ENCODE measurements at places on chromosomes 1 and 21.

- no peak for DNase-seq
These were observed 19.8 kb downstream of the AVPR1B start for GRCh38 chr1:206097381-206097780.

GRCh38 chr1:36224537-36225282, 467 bp downstream of the THRAP3 start:
- DNase-seq = peak; percentile 23

- no peak for DNase-seq
These were observed 55.9 kb upstream of the PAX7 start for GRCh38 chr1:18574754-18575153.

DNA sequence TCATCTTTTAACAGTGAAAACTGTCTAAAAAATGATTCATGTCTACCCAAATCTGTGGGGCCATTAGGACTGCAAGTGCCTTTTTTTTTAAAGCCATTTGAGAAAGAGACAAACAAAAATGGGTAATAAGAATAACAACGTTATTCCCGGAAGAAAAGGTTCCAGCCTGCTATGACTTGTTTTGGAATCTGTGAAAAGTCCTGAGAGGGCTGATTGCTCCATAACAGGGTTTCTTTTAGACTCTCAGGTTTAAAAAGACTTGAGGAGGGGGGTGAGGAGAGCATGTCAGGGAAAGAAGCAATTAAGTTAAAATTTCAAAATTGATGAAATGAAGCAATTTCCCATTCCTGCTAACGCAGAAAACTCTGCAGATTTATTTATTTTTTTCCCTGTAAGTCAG, 56.4 kb downstream of the CACHD1 start:
- DNase-seq = no peak

GRCh38 chr1:92752719-92753118, 32.2 kb downstream of the EVI5 start:
- no peak for DNase-seq

GRCh38 chr21:27423906-27424595, 457.2 kb upstream of the ADAMTS5 start:
- no peak for DNase-seq

GRCh38 chr1:48242141-48242736, 19.7 kb downstream of the SLC5A9 start:
- peak; percentile 37 for DNase-seq

DNA sequence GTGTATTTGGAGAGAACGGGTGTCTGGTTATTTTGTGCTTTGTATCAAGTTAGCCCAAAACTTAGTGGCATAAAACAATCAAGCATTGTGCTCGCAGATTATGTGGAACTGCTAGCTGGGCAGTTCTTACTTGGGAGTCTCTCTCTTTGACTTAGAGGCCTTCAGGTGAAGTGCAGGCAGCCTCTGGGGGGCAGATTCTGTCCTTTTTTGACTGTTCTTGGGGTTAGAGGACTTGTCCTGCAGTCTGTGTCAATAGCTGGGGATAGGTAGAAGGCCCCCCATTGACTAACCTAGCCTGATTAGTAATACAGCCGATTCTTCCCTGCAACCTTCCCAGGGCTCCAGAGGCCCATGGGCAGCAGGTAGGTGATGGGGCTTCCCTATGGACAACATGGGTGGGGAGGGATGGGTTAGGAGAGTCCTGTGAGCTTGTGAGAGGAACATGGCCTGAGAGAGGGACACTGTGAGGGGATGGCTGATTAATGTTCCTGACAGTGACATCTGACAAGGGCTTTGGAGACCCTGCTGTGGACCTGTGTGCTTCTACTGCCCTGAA, 37.2 kb upstream of the ACOT11 start:
- DNase-seq = no peak

GRCh38 chr21:16071092-16071491, 341.3 kb downstream of the USP25 start:
- DNase-seq = no peak

- no peak for DNase-seq
These were observed 10.6 kb downstream of the CBR1 start for GRCh38 chr21:36080386-36080785.

DNA sequence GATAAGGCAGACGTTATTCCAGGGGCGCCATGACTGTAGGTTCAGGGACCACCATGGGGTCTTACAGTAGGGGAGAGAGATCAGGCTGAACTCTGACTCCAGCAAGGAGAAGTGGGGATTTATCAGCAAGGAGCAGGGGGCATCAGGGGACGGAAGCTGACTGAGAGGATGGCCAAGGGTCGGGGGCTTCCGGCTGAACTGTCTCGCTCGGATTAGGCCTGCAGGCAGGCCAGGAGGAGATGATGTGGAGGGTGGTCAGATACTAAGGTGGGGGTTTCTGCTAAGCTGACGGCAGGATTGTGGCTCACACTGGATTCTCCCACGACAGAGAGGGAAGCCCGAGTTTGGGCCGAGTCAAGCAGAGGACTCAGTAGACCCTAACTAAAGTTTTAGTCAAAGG, 186.9 kb upstream of the VAMP3 start:
- DNase-seq = no peak

DNA sequence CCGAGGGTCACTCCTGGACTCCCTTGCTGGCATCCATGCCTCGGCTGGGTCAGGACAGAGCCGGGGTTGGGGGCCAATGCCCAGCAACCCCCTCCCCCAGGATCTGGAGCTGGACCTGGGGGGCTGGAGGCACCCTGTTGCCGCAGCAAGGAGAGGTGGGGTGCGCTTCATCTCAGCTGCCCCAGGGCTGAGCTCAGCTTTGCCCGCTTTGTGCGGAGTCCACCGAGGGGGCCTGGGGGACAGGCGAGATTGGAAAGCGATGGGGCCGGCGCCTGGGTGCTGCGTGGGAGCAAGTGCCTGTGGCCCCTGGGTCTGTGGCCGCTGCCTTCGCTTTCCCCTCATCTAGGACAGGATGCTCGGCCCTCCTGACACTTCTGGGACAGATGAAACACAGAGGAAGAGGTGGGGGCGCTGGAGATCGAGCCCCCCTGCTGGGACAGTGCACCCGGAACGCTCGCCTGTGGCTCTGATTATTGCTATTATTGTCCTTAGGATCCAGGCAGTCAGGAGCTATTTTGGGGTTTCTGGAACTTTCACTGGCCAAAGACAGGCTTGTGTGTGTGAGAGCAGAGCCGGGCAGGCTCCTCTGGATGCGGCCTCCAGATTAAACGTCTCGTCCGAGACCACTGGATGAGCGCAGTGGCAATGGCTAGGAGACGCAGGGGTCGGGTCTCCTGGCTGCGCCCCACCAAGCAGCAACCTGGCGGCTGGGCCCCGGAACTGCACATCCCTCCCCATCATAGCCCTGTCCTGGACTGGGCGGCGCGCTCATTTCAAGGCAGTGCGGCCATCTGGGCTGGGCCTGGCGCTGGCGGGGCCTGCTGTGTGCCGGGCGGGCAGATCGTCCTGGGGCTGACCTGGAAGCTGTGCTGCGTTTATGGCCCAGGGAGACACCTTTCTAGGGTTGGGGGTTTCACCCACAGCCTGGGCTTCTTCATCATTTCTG, 13.8 kb downstream of the PRDM16 start:
- DNase-seq = no peak

GRCh38 chr1:223710179-223711133, 1.9 kb upstream of the CAPN2 start:
- DNase-seq = no peak

DNA sequence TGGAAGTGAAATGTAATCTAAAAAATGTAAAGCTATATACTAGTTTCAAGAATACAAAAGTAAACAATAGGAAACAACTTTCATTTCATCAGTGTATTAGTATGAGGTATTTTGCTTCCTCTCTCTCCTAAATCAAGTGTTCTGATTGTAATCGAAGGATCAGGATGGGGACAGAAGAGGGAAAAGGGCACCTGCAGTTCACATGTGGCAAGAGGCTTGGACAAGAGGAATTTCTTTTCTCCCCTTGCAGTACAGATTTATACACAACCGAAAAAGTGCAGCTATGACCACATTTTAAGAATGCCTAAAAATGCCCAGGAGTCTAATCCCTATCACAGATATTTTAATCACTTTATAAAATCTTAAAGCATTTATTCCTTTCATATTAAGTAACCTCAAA, 63.7 kb downstream of the NRIP1 start:
- no peak for DNase-seq

GRCh38 chr1:185646202-185646683, 87.9 kb upstream of the HMCN1 start:
- DNase-seq = no peak

- DNase-seq = no peak
These were observed 440.9 kb upstream of the LRRC7 start for GRCh38 chr1:69126796-69127195.

- no peak for DNase-seq
These were observed 12.2 kb downstream of the CAMK1G start for GRCh38 chr1:209595599-209596285.

DNA sequence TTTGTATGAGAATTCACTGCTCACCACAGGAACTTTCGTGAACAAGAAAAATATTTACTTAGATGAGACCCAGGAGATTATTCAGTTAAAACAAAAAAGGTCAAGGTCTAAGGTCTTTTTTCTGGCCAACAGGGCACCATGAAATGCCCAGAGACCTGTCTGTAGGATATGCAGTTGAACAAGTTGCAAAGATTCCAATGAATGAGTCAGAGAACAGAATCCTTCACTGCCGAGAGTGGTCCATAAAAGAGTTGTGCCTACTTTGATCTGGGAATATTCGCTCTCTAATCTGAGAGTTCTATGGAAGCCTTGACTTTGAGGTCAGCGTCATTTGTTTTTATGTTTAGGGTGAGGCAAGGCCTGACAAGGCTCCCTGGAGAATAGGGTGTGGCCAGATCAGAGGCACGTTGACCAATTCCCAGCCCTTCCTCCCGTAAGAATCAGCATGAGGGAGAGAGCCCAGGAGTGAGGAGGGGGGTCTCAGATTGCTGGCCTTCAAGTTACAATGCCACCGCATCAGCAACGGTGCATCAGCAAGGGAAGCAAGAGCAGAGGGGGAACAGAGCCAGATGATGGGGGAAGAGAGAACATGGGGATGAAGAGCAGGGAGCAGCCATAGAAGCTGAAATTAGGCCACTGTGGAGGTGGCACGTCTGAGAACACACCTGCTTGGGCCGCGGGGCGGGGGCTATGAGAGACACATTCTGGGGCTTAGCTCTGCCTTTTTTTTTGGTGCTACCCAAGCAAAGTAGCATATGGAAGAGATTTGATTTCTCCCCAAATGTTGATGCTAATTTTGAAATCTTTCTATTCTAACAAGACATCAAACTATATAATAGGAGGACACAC, 206.4 kb upstream of the RAB4A start:
- DNase-seq = no peak

DNA sequence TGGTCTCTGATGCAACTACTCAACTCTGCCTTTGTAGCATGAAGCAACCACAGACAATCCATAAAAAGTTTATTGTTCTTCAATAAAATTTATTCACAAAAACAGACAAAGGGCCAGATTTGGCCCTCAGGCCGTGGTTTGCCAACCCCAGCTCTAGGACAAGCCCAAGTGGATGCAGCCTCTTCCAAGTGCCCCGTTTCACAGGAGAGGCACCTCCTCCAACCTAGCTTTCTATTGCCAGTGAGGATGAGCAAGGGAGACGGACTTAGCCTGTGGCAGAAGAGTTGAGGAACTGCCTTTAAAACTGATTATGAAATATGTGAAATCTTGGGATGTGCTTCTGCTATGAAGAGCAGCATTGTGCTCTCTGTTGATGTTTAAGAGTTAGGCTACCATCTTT, 105.4 kb downstream of the PSMG1 start:
- no peak for DNase-seq

- DNase-seq = no peak
These were observed 57.4 kb downstream of the ZNF648 start for GRCh38 chr1:182003953-182004586.

DNA sequence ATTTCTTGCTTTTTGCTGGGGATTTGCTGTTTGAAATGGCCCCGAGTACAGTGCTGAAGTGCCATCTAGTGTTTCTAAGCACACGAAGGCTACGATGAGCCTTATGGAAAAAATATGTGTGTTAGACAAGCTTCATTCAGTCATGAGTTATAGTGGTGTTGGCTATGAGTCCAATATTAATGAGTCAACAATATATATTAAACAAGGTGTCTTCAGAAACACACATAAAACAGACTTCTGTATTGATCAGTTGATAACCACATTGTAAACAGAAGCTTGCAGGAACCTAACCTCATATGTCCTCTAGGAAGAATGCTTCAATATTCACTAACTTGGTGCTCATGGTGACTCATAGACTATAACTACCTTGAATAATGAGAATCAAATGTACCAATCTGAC, 1.7 kb upstream of the GJB5 start:
- no peak for DNase-seq

DNA sequence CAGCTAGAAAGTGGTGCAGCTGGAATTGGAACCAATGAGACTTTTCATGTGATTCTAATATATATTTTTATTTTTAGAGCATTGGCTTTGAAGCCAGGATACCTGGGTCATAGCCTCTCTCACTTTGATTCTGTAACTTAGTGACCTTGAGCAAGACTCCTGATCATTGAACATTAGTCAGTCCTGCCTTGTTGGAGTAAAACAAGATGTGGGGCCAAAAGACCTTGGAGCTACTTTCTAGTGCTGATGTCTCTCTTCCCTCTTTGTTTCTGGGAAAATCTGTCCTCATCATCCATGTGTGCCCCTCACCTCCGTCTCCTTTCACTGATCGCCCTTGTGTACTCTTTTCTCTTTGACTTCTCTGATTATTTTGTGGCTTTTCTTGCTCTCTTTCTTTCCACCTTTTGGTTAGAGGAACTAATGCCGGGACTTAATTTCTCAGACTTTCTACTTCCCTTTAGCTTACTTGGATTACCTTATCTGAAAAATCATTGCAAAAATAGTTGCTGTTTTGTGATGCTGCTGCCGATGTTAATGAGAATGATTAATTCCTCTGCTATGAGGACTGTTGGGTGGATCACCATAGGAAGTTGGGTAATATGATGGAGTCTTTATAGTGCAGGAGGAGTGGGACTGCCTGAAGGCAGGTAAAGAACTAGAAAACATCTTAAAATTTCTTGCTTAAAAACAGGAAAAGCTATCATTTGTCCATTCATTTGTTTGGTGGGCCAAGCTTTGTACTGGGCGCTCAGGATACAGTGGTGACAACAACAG, 72.0 kb downstream of the NOS1AP start:
- DNase-seq = no peak
